Mesendoderm (in vitro differentiated cells): ENCODE measurements at places on chromosomes 12 and 14.
A peak's percentile ranks its signal among the peaks of the same experiment; 100 is the strongest.

DNA sequence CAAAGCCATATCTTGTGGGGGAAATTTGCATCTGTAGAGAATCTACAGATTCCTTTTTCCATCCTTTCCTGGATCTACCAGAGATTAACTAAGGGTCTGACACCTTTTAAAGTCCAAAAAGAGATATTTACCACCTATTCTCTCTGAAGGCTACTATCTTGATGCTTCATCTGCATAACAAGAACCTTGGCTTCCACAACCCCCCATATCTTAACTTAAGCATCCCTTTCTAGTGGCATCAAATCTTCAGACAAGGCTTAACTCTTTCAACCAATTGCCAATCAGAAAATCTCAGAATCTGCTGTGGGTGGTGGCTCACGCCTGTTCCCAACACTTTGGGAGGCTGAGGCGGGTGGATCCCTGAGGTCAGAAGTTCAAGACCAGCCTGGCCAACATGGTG is 74.3 kb upstream of the FICD start:
- peak; percentile 85 for DNase-seq

DNA sequence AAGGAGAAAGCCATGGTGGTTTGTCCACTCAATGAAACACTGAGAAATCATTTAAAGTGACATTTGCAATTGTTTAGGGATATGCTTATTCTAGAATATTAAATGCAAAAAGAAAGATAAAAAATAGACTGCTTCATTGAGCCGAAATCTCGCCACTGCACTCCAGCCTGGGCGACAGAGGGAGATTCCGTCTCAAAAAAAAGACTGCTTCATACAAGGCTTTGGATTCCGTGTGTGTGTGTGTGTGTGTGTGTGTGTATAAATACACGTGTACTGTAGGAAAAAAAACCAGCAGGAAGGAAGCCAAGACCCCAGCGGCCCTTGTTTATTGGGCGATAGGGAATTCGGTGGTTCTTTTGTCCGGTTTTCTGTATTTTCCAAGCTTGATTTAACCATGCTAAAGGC is 3.2 kb upstream of the ZNF839 start:
- DNase-seq = no peak

GRCh38 chr12:50825372-50825838 is 17.3 kb upstream of the TMPRSS12 start:
- DNase-seq = peak; percentile 23

GRCh38 chr14:74621556-74621955 is 9.5 kb upstream of the LTBP2 start:
- peak; percentile 33 for DNase-seq

DNA sequence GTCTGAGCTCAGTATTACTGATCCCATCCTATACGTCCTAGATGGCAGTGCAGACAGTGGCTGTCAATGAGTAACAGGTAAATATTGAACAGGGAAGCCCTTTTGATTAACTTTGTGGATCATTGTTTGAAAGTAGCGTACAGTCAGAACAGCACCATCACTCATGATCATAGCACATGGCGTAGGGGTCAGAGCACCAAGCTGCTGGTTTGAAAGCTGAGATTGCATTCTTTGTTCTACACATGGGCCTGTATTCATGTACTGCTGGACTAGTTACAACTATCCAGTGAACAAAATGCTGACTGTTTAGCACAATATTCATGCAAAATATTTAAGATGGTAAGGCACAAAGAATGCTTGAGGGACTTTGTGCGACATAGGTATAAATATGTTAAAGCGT is 131.8 kb downstream of the NPAS3 start:
- no peak for DNase-seq

GRCh38 chr14:57970175-57970574 is 104.3 kb upstream of the SLC35F4 start:
- DNase-seq = no peak

DNA sequence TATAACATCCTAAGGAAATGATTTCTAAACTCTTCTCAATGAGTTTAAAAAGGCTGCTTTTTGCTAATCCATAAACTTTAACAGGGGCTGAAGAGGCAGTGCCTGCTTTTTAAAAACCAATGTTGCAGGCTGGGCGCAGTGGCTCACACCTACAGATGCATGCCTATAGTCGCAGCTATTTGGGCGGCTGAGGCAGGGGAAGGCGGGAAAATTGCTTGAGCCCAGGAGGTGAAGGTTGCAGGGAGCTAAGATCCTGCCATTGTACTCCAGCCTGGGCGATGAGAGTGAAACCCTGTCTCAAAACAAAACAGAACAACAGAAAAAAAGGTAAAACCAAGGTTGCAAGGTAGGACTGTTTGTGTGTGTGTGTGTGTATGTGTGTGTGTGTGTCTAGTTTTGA is 531.2 kb downstream of the DIO2 start:
- DNase-seq = peak; percentile 8

- peak; percentile 26 for DNase-seq
Observed at GRCh38 chr14:52283099-52283498, 15.6 kb downstream of the PTGDR start.

GRCh38 chr12:118979763-118980406 is 1.5 kb upstream of the SRRM4 start:
- DNase-seq = peak; percentile 93

DNA sequence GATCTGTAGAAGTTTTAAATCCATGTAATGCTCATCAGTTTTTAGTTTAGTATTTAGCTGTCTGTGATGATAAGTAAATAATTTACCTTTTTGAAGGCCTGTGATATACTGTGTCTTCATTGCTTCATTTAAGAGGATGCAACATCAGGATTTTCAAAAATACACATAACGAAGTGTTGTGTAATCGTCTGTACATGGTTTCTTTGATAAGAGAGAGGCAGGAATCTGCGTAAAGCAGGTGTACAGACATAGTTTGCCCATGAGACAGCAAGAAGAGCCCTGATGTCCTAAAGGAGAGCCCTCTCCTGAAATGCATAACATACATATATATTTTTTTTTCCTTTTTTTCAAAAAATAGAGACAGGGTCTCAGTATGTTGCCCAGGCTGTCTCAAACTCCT is 44.8 kb downstream of the RASSF3 start:
- no peak for DNase-seq

- DNase-seq = no peak
Observed at GRCh38 chr14:81363746-81364378, 36.3 kb downstream of the STON2 start.

DNA sequence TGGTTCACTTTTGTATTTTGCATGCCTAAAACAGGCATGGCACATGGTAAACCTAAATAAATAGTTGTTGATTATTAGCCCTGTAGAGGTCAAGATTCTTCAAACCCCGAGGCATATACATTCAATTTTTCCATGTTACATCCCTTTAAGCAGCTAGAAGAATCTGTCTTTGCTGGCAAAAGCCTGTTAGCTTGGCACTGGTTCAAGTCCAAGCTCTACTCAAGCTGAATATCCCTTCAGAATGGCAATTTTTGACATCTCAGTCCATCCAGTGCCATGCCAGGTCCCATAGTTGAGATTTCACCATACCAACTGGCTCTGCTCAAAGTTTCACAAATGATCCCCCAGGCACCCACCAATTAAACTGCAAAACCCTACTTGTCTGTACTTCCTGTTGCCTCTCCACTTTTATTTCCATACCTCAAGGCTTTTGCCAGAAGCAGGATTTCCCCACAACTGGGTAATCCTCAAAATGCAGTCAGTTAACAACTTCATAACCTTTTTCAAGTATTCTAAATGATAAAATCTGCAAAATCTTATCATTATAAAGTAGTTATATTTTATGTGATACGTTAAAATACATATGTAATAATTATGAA is 9.0 kb upstream of the DCN start:
- no peak for DNase-seq

DNA sequence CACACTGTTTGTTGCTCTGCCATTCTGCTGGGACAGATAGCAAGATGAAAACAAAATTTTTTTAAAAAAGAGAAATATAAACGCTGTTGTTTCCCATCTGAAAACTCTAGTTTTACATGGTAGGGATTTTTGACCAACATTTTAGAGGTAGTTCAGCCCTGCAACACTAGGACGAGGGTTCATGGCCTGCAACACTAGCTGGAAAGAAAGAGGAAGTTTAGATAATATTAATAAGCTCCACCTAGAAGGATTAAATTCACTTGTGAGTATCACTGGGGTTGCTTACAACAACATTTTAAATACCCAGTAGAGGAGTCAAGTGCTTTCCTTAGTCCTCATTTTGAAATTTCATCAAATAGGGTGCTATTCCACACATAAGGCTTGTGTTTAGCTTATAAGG is 68.2 kb downstream of the SRGAP1 start:
- DNase-seq = no peak

DNA sequence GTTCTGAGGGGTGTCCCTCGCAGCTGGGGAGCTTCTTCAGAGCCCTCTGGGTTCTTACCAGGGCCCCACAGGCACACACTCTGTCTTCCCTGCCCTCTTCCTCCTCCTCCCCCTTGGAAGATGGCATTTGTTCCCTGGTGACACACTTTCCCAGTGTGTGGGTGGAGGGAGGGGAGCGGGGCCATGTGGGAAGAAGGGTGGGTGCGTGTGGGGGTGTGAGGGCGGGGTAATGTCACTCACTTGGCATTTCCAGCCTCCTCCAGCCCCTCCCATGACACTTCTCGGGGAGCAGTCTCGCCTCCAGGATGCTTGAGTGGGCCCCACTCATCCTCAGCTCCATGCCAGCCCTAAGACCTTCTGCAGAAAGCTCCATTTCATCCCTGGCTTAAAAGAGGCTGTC is 61.3 kb downstream of the ADCK1 start:
- DNase-seq = no peak

GRCh38 chr14:62097072-62097471 is 334.9 kb downstream of the SNAPC1 start:
- no peak for DNase-seq

DNA sequence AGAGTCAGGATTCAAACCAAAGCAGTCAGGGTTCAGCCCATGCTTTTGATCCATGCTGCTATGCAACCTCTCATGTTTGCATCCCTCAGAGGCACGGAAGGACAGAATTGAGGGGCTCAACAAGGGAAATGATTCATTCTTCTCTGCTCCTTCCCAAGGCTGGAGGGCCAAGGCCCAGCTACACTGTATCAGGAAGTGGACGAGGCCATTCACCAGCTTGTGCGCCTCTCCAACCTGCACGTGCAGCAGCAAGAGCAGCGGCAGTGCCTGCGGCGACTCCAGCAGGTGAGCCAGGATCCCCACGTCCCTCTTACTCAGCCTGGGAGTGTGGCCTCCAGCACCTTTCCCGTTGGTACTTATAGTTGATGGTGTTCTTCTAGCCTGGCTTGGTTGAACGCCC is 8.6 kb downstream of the ARHGEF40 start:
- no peak for DNase-seq

- DNase-seq = peak; percentile 7
Observed at GRCh38 chr12:16756833-16757555, 151.0 kb upstream of the LMO3 start.

DNA sequence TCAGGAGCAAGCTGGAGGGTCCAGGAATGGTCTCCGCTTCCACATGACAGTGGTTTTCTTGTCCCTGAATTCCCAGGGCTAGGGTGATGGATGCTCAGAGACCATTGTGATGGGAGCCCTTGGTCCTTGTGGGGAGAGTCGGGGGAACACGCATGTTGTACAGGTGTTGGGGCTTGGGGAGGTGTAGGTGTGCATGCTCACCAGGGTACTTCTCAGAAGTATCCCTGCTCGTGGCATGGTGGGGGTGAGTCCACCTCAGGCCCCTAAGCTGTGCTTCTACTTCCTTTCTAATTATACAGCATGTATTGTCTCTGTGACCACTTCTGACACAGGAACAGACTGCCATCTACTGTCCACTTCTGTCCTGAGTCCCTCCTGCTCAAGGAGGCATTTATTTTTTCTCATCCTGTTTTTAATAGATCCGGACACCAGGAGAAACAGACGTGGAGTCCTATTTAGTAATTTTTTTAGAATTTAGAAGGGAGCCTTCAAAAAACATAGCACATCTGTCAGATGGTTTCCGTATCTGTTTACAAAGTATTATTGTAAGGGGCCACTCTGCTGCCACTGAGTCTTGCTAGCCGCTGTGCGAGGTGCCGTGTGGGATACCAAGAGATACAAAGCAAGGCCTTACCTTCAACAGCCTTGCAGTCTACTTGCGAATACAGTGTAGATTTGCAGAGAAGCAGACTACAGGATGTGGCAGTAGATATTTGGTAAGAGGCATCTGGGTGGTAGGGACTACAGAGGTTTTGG is 10.5 kb downstream of the NTF3 start:
- DNase-seq = peak; percentile 75

DNA sequence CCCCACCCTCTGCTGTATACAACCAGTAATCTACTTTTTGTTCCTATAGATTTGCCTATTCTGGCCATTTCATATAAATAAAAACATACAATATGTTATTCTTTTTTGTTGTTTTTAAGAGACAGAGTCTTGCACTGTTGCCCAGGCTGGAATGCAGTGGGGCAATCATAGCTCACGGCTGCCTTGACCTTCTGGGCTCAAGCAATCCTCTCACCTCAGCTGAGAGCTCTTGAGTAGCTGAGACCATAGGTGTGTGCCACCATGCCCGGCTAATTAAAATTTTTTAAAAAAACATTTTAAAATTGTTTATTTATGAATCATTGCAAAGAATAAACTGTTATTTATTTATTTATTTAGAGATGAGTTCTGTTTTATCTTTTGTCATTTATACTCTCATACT is 11.6 kb downstream of the PTGR2 start:
- DNase-seq = no peak

- no peak for DNase-seq
Observed at GRCh38 chr12:93944201-93944600, 204.2 kb upstream of the PLXNC1 start.

DNA sequence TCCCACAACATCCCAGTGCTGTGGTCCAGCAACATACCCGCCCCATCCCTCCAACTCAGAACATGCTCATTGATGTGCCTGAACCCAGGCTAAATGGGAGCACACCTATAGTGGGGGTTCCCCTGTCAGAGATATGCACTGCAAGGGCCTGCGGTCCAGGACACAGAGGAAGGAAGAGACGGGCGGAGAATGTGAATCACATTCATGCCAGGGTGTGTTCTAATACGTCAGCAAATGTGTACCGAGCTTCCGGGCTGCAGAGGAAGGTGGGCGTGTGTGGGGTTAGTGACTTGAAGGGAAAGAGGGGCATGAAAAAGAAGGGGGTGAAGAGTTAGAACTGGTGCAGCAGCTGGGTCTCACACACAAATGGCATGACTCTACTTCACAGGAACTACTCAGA is 83.7 kb downstream of the DPF3 start:
- no peak for DNase-seq

DNA sequence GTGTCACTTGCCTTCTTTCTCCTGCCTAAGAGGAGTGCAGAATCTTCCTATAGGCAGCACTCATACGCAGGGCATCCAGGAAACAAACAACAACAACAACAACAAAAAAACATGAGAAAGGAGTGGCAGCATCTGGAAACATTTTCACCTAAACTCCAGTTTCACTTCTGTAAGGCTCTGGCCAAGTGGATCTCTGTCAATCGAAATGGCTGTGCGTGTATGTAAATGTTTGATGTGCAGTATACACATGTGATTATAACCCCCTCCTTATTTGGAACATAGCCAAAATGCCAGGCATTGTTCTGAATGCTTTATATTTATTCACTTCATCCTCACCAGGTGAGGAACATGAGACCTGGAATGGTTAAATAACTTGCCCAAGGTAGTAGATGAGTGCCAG is 76.8 kb downstream of the COX16 start:
- DNase-seq = no peak
